Activated naive CD4-positive, alpha-beta T cell (primary cell): ENCODE measurements at places on chromosomes 4 and X.

GRCh38 chr4:126358041-126358440 lies 1043.3 kb downstream of the FAT4 start:
- no peak for DNase-seq

- DNase-seq = no peak
Measured at GRCh38 chr4:40699648-40700047, 50.1 kb upstream of the NSUN7 start.

DNA sequence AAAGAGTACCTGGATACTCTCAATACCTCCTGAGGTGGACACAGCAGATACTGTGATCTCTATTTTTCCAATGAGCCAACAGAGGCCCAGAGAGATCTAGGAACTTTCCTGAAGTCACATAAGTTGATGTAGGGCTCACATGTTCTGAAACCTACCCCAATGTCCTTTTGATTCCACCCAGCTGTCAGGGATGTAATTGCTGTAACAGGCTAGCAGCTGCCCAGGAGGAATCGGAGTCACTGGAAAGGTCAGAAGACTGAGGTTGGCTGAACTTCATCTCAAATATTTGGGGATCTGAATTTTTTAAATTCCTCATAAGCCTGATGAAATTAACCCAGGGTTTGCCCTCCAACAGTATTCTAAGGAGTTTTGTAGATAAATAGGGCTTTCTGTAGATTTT lies 52.5 kb upstream of the PROM1 start:
- no peak for DNase-seq

DNA sequence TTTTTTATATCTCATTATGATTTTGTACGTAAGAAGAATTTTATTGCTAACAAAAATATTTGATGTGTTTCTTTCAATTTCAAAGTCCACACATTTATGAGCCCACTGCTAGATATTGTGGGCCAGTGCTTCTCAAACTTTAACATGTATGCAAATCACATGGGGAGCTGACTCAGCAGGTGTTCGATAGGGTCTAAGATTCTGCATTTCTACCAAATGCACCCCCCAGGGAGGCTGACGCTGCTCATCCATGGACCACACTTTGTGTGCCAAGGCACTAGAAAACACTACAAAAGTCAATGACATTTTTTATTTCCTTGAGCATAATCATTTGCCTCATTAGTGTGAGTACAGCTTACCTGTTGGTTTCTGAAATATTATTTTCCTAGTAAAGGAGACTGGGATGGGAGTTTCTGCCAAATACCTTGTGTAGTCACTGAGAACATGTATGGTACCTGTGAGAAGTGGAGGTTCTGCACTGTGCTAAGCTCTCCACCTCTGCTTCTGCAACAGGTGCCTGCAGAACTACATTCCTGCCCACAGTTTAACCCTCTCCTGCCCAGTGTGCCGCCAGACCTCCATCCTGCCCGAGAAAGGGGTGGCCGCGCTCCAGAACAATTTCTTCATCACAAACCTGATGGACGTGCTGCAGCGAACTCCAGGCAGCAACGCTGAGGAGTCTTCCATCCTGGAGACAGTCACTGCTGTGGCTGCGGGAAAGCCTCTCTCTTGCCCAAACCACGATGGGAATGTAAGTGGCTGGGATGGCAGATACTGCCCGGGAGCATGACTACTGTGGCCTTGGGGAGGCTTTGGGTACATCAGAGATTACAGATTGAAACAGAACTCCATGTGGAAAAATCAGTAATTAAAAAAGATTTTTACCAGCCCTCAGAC lies 68.9 kb upstream of the MND1 start:
- DNase-seq = no peak

- DNase-seq = no peak
Measured at GRCh38 chr4:42519803-42520417, 122.6 kb downstream of the SHISA3 start.

DNA sequence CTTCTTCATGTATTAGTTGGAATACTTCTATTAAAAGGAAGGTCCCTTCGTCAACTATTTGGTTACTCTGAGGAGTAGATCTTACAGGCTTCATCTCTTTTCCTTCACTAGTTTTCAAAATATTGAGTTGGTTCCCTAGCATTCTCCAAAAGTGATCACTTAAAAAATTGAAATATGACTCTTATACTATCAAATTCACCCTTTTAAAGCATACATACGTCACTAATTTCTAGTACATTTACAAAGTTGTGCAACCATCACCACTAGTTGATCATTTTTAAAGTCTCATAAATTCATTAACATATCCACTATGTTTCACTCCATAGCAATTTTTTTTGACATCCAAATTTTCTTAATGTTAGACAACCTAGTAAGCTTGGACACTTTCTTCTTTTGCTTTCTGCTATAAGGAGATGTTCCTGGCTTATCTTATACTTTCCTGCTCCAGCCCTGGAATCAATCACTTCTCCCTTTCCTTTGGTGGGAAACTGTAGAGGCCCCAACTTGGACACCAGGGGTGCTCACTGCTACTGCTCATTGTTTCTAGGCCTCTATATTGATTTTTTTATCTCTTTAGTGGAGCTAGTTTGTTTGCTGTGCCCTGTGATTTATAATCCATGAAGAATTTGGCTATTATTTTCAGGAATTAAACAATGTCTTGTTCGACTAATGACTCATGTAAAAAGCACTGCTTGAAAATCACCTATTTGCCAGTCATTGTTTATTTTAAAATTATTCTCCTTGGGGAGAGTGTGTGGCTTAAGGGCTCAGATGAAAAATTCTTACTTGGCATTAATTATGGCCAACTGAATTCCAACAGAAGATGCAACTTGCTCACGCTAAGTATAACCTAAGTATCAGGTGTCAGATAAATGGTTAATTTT lies 4.0 kb upstream of the ZFX start:
- DNase-seq = no peak

DNA sequence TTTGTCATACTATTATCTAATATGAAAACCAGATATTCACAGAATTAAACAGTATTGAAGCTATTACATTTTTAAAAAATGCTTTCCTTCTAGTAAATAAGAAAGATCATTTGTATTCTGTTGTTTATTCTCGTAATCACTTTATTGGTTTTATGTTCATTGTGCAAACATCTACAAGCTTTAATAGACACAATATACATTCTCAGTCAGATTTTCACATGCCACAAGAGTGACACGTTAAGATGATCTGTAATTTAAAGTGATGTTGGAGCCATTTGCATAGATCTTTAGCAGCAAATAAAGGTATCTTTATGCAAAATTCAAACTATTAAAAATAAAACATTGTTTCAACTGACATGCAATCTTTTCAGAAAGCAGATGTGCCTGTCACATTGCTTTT lies 469.9 kb downstream of the PCDH11X start:
- DNase-seq = no peak

DNA sequence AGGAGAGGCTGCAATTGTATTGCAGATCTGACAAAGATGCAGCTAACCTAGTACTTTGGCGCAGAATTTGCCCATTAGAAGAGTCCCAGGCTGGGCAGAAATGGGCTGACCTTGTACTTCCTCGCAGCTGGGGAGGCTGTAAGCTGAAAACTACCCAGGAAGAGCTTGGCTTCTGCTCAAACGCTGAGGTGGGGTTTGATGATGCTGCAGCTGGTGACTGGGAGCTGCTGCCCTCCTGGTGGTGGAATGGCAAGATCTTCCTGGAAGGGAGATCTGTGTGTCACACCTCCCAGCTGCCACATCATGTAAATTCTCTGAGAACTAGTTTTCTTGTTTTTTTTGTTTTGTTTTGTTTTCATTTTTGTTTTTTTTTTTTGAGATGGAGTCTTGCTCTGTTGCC lies 17.4 kb downstream of the CCNG2 start:
- DNase-seq = no peak

GRCh38 chr4:111323496-111323895 lies 700.6 kb upstream of the PITX2 start:
- no peak for DNase-seq

DNA sequence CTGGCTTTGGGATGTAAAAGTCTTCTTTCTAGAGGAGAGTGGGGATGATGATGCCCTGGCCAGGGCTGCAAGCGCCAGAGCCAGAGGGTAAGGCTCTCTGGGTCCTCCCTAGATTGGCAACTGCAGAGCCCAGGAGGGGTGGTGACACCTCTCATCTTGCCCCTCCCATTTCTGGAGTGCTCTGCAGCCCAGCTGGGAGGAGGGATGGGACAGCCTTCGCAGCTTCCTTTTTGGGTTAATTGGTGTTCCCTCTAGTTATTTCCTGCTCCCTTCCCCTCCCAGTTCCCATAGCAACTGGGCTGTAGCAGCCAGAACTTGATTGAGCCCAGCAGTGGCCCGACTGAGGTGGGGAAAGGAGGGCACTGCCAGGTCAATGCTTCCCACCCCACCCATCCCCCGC lies 19.2 kb downstream of the NALF2 start:
- no peak for DNase-seq

- DNase-seq = no peak
Measured at GRCh38 chr4:154643493-154643892, 31.0 kb upstream of the FGG start.

DNA sequence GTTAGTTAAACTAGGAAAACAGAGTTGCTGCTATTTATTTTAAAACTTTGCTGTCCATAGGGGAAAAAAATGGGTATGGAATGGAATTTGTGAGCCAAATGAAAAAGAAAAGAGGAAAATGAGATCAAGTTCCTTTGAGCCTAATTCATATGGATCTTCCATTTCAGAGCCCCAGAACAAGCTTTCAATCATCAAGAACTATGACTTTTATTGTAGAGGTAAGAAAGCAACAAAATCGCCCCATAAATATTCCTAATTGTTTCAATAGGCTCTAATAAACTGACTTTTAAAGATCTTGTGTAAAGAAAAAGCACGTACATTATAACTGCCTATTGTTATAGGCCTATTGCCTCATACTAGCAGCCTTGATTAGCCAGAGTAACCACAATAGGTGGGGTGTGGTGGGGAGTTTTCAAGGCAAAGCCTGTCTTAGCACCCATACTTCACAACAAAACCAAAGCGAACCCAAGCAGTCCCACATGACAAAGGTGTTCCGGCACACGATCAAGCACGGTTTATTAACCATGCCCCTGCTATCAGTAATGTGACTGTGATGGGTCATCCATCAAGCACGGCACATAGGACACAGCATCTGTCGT lies 44.4 kb downstream of the RBM47 start:
- DNase-seq = no peak

- no peak for DNase-seq
Measured at GRCh38 chrX:131979116-131979515, 44.0 kb upstream of the STK26 start.

DNA sequence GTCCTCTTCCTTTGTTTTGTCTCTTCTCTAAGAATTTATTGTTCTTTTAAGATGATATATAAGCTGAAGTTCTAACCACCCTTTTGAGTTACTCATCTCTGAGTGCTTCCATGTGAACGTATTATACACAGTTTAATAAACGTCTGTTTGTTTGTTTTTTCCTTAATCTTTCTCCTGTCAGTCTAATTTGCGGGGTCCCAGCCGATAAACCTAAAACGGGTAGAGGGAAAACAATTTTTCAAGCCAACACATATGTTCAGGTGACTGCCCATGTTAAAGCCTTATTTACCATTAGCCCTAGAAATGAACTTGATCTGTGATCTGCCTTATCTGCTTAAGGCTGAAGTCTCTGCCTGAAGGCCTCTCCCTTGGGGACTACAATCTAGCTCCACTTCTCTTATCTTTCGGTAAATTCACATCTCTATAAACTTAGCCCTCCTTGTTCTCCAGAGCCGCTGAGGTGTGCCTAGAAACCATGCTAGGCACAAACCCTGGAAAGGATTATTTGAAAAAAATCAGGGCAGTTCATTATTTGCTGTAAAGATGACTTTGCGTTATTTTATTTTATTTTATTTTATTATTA lies 158.8 kb downstream of the CAMK2D start:
- no peak for DNase-seq

- no peak for DNase-seq
Measured at GRCh38 chr4:7158081-7158750, 34.1 kb upstream of the SORCS2 start.

DNA sequence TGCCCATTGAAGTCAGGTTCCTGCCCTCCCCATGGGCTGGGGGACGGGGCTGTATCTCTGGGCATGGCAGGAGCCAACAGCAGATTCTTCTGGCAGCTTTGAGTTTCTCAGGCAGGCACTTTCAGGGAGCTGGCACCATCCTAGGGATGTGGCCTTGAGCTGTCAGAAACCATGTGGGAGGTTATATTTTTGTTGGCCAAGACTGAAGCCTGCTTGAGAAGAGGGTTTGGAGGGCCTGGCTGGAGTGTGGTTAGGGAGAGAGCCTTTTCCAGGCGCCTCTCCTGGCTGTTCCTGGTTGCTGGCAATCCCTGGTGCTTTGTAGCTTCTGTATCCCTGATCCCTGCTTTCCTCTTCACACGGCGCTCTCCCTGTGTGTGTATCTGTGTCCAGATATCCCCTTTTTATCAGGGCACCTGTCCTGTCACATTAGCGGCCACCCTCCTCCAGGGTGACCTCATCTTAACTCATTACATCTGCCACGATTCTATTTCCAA lies 30.6 kb upstream of the SORCS2 start:
- no peak for DNase-seq

DNA sequence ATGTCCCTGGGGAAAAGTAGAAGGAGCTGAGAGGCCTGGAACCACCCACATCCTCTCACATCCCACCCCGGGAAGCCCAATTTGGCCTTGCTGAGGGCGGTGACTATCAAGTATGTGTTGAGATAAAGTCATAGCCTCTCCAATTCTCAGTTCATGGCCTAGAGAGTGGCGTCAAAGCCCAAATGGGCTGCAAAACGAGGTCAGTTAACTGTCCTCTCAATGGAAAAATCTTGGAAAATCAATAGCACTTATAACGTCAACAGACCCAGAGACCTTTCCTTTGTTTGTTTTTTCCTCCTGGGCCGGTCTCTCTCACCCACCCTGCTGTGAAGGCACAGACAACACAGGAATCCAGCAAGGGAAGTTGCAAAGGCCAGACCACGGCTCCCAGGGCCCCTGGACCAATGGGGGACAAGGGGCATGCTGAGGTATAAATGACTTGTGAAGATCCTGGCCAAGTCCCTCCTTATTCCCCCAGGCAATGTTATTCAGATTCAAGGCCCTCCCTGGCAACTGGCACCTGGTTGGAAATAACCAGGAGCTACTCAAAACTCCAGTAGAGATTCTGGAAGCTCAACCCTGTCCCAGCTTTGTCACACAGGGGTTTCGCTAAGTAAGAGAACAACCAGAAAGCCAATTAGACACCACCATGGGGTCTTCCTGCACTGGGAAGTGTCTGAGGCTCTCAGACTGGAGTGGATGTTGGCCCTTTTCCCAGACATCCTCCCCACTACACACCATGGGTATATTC lies 38.6 kb downstream of the TSC22D3 start:
- DNase-seq = no peak

DNA sequence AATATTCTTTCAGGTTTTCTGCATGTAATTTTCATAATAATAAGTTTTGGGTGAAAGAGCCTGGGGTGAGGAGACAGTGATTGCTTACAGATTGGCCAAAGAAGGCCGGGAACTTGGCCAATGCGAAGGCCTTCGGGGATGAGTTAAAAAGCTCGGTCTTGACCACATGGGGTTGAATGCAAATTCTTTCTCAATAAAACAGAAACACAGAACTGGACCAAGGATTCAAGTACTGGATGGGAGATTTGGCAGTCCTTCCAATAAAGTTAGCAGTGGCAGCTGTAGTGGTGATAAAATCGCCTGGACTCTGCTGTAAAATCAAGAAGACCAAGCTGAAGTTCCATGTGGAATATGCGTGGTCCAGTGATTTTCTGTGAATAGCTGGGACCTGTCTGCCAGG lies 282.2 kb upstream of the KLF3 start:
- no peak for DNase-seq
